ENCODE measurements at places on chromosomes 6 and 20.

DNA sequence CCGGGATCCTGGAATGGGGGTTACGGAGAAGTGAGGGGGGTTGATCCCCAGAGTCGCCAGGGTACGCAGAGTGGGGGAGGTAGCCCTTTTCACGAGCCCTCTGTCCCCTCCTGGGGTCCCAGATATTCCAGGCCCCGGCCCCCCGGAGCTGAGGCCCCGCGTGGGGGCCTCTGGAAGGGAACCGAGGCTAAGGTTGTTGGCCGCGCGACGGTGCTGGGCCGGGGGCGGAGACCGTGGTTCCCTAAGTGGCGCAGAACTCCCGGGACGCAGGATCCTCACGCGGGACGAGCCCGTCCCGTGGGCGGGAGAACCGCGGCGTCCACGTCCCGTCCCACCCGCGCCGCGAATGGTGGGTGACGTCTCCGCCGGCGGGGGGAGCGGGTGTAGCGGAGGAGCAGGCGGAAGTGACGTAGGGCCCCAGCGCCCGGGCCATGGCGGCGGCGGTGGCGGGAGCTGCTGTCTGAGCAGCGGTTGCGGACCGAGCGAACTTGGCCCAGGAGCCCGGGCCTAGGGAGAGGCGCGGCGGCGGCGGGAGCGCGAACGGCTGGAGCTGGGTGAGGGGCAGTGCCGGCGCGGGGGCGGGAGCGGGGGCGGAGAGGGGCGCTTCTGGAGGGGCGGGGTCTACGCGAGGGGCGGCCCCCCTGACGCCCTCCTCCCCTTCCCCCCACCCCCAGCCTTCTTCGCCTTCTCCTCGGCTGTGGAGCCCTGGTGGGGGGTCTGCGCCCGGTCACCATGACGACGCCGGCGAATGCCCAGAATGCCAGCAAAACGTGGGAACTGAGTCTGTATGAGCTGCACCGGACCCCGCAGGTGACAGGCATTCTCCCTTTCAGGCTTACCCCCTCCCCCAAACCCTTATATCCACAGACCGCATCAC, at the start of gene RING1:
Gene RING1 (plus strand): TSS at position 410 of the 877 bp plus-strand sequence. CDS start 323 bp downstream, at position 733.
- DNase-seq, result peak; percentile 95

DNA sequence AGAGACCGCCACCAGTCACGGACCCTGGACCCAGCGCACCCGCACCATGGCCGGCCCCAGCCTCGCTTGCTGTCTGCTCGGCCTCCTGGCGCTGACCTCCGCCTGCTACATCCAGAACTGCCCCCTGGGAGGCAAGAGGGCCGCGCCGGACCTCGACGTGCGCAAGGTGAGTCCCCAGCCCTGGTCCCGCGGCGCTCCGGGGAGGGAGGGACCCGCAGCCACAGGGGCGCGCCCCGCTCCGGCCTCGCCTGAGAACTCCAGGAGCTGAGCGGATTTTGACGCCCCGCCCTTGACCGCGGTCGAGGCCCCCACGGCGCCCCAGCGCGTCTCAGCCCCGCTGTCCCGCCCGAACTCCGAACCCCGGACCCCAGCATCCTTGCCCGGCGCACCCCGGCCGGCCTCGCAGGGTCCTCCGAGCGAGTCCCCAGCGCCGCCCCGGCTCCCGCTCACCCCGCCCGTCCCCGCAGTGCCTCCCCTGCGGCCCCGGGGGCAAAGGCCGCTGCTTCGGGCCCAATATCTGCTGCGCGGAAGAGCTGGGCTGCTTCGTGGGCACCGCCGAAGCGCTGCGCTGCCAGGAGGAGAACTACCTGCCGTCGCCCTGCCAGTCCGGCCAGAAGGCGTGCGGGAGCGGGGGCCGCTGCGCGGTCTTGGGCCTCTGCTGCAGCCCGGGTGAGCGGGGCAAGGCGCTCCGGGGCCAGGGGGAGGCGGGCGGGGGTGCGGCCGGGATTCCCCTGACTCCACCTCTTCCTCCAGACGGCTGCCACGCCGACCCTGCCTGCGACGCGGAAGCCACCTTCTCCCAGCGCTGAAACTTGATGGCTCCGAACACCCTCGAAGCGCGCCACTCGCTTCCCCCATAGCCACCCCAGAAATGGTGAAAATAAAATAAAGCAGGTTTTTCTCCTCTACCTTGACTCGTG, at the start of gene OXT:
Gene OXT (plus strand): TSS at position 11 of the 920 bp plus-strand sequence. CDS start 36 bp downstream, at position 47.
- no peak for DNase-seq

- DNase-seq, result no peak
Observed at GRCh38 chr20:37941332-37941731, 38.4 kb downstream of the VSTM2L start.

GRCh38 chr6:44301782-44302564, 11.2 kb downstream of the AARS2 start:
- DNase-seq, result no peak

- no peak for DNase-seq
Observed at GRCh38 chr6:32982702-32983492, 14.5 kb downstream of the BRD2 start.

DNA sequence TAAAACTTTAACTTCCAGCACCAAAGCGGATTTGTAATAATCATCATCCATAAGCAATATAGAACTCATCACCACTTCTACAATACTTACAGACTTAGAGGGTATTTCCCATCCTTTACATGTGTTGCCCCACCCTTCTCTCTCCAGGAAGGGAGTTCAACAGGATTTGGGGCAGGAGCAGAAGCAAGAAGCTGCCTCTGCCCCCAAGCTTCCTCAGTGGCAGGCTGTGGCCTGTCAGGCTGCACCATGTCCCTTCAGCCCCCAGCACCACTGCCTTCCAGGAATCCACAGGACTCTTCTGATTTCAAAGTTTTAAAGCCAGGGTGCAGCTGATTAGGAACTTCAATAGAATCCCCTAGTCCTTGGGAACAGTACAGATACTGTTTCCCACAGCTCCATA, 36.7 kb upstream of the MCM9 start:
- DNase-seq, result no peak

GRCh38 chr20:58603721-58604120, 47.4 kb upstream of the STX16 start:
- DNase-seq, result peak; percentile 63

DNA sequence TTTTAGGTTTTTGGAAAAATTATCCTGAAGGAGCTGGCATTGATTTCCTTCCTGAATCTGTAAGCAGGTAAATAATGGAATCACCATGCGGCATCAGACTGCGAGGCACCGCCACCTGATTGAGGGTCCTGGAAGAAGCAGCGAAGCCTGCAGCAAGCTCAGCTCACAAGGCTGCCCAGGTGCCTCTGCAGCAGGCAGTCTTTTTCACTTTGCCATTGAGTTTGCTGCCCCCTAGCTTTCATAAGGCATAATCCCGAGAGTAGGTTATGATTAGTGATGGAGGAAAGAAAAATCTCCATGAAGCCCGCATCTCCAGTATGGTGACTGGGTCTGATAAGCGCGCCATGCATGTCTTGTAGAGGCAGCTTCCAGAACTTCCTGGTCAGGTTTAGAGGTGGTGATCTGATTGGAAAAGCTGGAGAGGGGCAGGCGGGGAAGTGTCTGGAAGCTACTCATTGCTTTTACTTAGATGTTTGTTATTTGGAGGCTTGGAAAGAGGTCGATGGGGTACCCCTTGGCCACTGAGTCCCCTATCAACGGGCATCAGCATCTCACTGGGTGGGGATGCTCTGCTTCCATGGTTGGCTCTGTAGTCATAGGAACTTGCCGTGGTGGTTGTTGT, 26.7 kb downstream of the IYD start:
- peak; percentile 70 for DNase-seq

- DNase-seq, result peak; percentile 37
Observed at GRCh38 chr6:143279385-143279784, 171.1 kb downstream of the ADAT2 start.

DNA sequence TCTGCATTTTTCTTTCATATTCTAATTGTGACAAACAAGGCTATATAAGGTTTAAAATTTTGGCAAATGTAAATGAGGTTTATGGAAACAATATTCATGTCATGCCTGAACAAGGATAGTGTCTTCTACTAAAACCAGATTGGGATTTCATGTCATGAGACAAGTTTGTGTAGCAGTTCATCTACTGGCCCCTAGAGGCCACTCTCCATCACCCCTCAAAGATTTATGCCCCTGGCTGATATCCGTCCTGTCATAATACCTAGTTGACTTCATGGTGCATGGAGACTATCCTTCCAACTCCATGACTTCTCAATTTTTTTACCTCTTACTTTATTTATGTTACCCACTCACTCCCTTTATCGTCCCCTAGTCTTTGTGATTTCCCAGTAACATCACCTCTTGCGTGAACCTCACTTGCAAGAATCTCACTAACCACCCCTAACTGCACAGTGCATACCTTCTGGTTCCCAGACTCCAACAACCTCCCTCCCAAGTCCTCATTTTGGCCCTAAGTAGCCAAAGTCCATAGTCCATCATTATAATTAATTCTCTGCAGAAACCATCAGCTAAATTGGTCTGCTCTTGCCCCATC, 179.8 kb downstream of the TASP1 start:
- DNase-seq, result peak; percentile 54

- no peak for DNase-seq
Observed at GRCh38 chr20:2631228-2631627, 21.2 kb upstream of the NOP56 start.
